Stimulated activated CD4-positive, alpha-beta T cell treated with anti-CD3 and anti-CD28 coated beads, Interleukin-1b, Interleukin-23, amount 100 ng/mL, for 1 hour (primary cell): ENCODE measurements at places on chromosomes 11 and 22.

DNA sequence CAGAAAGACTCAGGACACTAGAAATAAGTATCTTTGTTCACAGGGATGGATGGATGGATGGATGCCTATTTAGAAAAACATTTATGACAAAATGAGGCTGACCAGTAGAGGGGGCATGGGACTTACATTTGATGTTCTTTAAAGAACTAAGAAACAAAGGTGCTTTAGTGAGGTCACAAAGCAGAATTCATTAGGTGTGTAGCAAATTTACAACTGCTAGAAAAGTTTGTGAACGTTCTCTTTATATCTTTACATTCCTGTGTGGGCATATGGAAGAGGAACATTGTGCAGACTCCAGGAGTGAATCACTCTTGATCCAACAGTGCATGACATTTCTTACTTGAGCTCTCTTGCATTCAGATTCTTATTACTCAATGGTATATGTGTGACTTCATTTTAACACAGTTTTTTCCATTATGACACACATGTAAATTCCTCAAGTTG lies 15.8 kb upstream of the SIK2 start:
- no peak for DNase-seq

GRCh38 chr22:21082248-21082647 lies 36.5 kb downstream of the LRRC74B start:
- no peak for DNase-seq

DNA sequence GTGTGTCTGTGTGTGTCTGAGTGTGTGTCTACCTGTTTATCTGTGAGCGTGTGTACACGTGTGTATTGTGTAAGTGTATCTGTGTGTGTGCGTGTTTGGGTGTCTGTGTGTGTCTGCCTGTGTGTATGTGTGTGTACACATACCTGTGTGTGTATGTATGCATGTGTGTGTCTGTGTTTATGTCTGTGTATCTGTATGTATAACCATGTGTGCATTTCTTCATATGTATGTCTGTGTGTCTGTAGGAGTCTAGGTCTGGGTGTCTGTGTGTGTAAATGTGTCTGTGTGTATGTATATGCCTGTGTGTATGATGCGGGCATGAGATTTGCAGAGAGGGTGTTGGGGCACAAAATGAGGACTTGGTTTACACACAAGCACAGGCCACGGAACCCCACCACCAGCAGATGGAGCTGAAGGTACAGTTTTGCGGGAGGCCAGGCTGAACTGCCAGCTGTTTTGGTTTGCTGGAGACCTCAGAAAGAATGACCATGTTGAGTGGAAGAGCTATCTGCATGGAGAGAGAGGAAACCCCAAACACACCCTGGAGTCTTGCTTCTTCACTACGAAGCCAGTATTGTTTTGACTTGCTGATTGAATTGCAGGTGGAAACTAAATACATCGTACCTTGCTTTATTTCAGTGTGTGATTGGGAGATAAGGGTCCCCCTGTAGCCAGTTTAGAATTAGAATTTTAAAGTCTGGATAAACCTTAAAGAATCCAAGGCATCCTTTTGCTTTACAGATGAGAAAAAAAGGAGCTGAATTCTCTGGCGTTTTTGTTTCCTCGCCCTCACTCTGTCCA lies 497.2 kb downstream of the NTM start:
- DNase-seq: no peak

DNA sequence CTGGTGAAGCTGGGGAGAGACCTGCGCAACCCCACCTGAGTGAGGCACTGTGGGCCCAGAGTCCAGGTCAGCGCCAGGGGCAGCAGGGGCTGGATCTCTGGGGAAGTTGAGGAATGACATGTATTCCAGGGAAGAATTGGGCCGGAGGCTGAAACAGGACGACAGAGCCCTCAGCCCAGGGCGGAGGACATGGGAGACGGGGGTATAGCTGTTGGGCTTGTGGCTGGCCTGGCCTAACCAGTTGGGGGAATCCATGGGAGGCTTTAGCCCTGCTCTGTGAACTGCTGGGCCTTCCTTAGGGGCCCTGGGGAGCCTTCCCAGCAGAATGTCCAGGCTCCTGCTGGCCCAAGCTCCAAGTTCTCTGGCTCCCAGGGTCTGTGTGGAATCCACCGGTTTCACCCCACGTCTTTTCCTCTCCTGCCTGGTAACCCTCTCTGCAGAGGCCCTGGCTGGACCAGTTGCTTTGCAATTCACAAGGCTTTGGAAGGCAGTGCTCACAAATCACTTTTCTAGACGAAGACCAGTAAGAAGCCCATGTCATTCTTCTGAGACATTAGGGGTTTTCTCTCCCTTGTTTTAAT lies 50.4 kb upstream of the KCNQ1OT1 start:
- DNase-seq: no peak

DNA sequence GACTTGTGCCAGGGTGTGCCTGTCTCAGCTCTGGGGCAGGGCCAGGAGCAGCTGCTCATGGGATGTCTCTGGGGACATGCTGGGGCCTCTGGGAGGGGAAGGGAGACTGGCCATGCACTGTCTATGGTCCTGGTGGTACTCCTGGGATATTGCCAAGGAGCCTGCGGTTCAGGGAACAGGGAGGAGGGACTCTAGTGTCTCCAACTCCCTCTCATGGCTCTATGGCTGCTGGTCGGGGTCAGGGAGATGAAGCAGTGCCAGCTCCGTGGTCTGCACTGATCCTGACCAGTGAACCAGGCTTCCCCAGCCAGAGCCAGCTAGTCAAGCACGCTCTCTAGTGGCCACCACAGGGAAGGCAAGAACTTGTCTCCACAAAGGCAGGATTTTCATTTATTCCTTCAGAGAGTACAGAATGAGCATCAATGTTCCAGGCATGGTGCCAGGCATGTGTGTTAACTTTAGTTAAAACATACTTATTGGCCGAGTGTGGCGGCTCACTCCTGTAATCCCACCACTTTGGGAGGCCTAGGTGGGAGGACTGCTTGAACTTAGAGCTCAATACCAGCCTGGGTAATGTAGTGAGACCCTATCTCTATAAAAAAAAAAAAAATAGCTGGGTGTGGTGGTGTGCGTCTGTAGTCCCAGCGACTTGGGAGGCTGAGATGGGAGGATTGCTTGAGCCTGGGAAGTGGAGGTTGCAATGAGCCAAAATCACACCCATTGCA lies 2.5 kb upstream of the BEST1 start:
- DNase-seq: peak; percentile 37

DNA sequence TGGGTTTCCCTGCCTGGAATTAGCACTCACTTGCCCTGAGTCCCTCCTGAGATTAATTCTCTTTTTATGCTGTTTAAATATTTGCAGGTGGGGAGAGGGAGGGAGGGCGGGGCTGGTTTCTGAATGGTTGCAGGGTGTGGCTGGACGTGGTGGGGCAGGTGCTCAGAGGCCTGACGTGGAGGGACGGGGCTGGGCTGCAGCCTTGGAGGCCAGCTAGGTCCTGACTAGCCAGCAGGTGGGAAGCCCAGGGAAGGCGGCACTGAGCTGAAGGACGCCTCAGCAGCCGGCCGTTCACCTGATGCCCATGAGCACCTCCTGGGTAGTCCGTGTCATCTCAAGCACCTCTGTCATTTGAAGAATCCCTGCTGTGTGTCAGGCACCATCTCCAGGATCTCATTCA lies 21.3 kb downstream of the SGSM1 start:
- no peak for DNase-seq

- DNase-seq: no peak
These were observed 418.3 kb upstream of the B3GAT1 start for GRCh38 chr11:134830312-134830711.

DNA sequence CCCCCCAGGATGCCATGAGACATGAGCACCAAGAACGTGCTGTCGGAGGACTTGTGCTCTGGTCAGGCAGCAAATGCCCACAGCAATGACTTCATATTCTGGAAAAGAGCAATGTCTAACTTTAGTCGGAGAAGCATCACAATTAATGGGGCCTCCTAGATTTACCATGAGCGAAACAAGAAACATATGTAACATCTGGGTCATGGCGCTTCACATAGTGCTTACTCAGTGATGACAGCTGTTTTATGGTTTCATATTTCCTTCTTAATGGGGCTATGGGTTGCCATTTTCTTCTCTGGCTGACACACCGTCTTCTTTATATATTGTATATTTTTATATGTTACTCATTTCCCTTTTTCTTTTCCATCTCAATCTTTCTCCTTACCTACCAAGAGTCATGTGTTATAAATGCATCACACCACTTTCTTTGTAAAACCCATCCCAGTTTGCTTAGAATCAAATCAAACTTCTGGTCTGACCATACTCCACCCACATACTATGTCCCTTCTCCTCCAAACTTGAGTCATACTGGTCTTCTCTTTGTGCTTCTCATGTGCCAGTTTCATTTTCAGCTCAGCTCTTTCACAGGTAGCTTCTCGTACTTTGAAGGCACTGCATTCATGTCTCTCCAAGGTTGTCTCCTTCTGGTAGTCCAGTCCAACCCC lies 9.4 kb upstream of the CASP12 start:
- no peak for DNase-seq

- no peak for DNase-seq
These were observed 2.1 kb downstream of the OMP start for GRCh38 chr11:77104727-77105126.

DNA sequence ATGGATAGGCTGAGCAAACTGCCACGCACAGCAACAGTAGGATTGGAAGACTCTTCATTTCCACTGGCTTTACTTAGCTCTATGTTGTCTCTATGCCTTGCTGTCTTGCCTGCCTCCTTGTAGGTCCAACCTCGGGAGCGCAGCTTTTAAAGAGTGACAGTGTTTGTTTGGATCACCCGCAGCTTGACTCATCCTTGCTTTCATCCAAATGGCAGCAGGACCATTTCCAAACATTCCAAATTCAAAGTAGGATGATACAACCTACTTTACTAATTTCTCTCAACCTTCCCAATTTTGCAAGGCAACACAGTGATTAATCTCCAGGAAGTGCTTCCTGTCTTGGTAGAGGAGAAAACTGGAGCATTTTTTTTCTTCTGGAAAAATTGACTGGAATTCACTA lies at the start of gene MMP3:
Gene MMP3 (minus strand): TSS at position 121 of the 400 bp plus-strand sequence. CDS start 63 bp downstream, at position 58.
- DNase-seq: no peak

GRCh38 chr11:122785031-122785541 lies 53.2 kb upstream of the CRTAM start:
- no peak for DNase-seq

- DNase-seq: no peak
These were observed 31.7 kb downstream of the LMO1 start for GRCh38 chr11:8231979-8232378.

GRCh38 chr11:36400766-36401455 lies 104.8 kb downstream of the PRR5L start:
- no peak for DNase-seq

GRCh38 chr11:131874070-131874469 lies 503.7 kb downstream of the NTM start:
- DNase-seq: no peak

DNA sequence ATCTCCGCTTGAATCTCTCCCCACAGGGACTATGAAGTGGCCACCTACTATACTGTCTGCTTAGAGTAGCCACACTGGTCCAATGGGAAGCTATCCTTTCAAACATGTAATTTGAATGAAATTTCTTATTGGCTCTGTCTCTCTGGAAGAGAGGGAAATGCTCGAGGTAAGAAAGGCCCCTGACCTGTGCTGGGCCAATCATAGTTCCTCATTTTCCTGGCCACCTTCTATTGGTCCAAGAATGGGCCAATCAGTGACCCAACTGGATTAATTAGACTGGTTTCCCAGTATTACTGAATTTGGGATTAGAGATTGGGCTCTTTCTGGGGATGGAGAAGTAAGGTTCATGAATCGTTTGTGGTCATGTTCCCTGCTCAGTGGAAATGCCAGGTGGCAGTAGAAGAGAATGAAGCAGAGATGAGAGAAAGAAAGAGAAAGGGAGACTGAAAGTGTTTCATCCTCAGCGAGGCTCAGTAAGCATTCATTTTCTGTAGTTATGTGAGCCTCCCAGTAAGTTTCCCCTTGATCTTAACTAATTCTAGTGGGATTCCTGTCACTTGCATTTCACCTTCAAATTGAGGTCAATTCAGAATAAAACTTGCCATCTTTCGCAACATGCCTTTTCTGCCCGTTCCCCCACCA lies 8.4 kb upstream of the MMP20 start:
- no peak for DNase-seq

GRCh38 chr11:21646351-21646750 lies 546.5 kb upstream of the ANO5 start:
- DNase-seq: no peak

- DNase-seq: no peak
These were observed 388.3 kb downstream of the TENM4 start for GRCh38 chr11:79052544-79052943.

GRCh38 chr11:11382858-11383532 lies 29.9 kb upstream of the CSNK2A3 start:
- no peak for DNase-seq

GRCh38 chr22:25395915-25396314 lies 168.6 kb upstream of the GRK3 start:
- DNase-seq: no peak

GRCh38 chr11:46724088-46724487 lies 5.1 kb downstream of the F2 start:
- no peak for DNase-seq

DNA sequence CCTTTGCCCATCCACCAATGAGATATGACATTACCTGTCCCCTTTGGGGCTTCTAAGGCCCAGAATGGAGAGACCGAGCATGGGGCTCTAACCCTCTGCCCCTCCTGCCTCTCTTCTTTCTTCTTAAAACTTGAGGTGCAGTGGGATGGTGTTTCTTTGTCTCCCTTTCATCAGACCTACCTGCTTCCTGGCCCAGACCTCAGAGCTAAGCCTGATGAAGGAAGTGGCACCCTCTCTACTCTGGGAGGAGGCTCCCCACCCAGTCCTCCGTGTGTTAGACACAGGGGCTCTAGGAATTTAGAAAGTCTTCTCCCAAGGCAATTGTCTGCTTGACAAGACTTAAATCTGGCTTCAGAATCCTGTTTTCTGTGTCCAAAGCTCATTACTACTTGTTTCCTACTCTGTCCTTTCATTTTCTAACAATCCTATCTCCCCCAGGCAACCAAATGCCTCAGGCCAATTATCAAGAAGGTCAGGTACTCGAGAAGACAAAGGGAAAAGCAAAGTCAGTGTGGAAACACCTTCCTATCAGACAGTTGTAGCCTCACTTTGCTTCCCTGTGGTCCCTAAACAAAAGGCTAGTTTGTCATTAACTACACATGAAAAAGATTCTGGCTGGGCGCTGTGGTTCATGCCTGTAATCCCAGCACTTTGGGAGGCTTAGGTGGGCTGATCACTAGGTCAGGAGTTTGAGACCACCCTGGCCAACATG lies 20.3 kb upstream of the PARVA start:
- no peak for DNase-seq

- DNase-seq: no peak
These were observed 5.9 kb upstream of the PHF21A start for GRCh38 chr11:46127150-46127638.

- peak; percentile 26 for DNase-seq
These were observed 33.4 kb downstream of the GDPD5 start for GRCh38 chr11:75492181-75492820.

- no peak for DNase-seq
These were observed 98.3 kb upstream of the HSD17B12 start for GRCh38 chr11:43582024-43582862.

DNA sequence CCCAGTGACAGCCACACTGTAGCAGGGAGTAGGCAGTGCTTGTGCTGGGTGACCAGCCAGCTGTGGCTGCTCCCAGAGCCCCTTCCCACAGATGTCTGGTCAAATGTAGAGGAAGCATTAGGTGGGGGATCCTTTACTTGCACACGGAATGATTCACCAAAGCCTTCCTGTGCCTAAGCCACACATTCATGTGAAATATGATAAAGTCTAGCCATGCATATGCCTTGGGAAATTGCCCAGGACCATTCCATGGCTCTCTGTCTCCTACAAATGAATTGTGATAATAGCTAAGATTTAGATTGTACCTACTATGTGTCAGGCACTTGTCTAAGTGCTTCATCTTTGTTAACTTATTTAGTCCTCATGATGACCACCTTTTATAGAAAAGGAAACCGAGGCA lies 217.5 kb upstream of the E2F8 start:
- no peak for DNase-seq
